ENCODE measurements at places on chromosomes 4 and X.
A peak's percentile ranks its signal among the peaks of the same experiment; 100 is the strongest.

- DNase-seq: peak; percentile 56
Observed at GRCh38 chr4:98663226-98664006, 5.0 kb upstream of the TSPAN5 start.

DNA sequence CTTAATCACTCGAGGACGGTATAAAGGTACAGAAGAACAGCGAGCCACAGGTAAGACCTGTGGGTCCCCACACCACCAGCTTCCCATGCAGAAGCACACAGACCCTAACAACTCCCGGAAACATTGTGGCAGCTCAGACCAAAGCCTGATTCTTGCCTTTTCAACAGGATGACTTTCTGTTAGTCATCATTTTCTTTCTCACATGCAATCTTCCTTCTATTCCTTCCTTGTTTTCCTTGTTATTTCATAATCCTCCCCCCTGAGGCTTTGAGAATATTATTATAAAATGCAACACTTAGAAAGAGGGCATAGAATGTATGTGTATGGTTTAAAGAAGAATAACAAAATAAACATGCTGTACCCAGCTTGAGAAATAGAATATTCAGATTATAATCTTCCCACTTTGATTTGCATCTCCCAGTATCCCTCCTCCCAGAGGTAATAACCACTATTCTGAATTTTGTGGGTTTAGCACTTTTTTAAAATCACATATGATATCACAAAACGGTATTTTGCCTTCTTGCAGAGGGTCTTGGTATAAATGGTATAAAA is 100.9 kb downstream of the FHDC1 start:
- no peak for DNase-seq

DNA sequence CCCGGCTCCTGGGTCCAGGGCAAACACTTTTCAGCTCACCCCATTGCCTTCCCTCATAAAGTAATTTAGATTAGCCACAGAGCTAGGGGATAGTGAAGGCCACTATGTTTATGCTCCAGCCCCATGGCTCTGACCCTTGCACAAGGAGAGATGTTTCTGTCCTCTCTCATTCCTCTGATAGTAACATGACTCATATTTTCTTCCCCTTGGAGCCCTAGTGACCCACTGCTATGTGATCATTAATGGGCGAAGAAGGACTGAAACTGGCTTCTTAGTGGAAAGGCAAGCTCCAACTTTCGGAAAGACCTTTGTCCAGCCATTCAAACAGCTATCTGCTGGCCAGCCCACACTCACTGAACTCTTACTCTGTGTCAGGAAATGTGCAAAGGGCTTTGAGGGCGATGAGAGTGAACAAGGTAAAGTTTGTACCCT is 12.3 kb downstream of the CLDN2 start:
- DNase-seq: no peak

GRCh38 chrX:100085846-100086245 is 324.2 kb downstream of the PCDH19 start:
- no peak for DNase-seq

DNA sequence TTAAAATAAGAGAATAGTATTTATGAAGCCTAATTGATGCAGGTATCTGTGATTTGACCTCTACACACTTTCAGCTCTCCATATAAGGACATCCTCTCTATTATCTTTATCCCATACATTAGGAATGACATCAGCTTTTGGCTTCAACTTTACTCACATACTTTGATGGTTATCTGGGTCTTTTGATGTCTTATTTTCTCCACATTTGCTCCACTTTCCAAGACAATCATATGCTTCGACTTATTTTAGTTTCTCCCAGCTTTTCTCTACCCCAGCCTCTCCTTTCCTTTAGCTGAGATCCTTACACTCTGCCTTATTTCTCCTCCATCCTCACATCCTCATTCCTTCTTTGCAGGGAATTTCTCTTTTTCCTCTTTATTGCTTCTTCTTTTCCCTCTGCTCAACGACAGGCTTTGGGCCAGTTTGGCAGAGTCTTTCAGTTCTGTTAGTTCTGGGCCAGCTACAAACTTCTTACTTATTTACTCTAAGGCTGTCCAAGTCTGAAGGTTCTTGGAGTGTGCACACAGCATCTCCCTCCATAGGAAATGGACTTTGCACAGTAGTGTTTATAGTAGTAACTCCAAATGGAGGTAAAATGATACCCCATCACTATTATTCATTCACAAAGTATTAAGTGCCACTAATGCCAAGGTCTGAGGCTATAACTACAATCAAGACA is 50.5 kb downstream of the SLC4A4 start:
- no peak for DNase-seq

- DNase-seq: no peak
Observed at GRCh38 chr4:82747686-82748575, 50.7 kb downstream of the SCD5 start.

DNA sequence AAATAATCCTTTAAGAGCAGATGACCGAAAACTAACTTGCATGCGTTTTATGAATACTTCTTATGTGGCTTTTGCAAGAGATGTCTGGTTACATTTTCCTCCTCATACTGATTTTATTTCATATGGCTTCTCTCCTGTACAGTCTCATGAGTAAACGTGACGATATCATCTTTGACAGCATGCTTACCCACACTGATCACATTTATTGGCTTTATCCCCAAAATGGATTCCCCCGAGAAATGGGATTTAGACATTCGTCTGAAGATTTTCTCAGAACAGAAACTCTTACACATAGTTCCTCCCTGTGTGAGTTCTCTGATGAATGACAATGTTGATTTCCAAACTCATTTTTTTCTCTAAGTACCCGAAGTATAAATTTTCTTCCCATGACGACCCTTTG is 939.7 kb upstream of the LCORL start:
- no peak for DNase-seq

GRCh38 chr4:151409470-151410313 is 716 bp downstream of the FHIP1A start:
- DNase-seq: peak; percentile 6

DNA sequence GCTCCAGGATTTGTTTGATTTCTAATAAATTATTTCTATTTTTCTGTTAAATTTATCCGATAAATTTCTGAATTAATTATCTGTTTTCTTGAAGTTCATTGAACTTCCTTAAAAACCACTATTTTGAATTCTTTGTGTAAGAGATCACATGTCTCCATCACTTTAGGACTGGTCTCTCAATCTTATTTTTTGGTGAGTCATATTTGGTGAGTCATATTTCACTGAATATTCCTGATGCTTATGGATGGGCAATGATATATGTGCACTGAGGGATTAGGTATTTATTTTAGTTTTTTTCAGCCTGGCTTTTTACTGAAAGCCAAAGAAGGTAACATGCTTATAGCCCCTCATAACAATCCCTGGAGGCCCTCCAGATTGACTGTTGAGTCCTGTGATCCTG is 48.5 kb upstream of the IL15 start:
- DNase-seq: no peak

DNA sequence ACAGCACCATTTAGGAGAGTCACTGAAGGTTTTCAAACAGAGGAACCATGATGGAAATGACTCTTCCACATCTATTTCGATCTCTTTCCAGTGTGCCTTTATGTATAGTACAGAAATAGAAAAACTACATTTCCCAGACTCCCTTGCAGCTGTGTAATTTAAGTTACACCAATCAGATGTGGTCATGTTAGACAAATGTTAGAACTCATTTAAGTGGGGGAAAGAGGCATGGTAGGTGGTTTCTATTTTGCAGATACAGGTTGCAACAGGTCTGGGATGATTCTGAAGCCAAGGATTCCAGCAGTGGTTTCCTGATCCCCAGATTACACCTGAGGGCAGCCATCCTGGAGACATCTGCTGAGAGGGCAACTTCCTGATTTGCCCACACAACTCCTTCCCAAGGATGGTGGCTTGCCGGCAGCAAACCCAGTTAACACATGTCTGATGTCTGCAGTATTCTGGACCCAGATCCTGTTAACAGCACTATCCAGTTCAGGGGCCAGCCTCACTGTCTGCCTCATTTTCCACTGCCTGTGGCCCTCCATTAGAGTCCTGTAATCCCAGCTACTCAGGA is 38.7 kb upstream of the PDK3 start:
- DNase-seq: no peak

GRCh38 chr4:110096405-110096804 is 102.0 kb downstream of the ELOVL6 start:
- DNase-seq: no peak

DNA sequence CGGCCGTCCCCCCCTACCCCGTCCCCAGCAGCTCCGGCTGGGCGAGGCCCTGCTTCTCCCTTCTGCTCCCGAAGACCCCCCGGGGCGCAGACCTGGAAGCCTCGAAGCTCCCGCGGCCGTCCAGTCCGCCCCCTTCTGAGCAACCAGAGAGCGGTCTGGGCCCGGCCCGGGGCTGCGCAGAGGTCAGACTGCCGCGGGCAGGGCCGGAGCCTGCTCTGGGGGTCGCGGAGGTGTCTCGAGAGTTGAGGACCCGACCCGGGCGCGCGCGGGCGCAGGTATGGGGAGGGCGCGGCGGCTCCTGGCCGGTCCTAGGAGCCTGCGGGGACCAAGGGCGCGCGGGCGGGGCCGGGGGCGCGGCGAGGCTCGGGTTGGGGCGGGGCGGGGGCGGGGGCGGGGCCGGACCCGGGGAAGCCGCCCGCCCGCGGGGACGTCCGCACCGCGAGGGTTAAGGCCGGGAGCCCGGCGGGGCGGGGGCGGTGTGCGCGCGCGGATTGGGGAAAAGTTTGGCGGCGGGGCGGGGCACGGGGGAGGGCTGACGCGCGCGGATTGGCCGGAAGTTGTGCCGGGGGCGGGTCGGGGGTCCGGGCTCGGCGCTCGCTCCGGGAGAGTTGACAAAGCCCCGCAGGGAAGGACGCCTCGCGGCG is at the start of gene FGFRL1:
FGFRL1 (plus strand) TSS at position 605 of the 644 bp plus-strand sequence. CDS start 860 bp downstream, outside the sequence.
- peak; percentile 90 for DNase-seq

Measured in activated T-cell treated with anti-CD3 and anti-CD28 coated beads for 4 hours (primary cell).